ENCODE measurements at places on chromosomes 4 and X.

GRCh38 chr4:127364911-127365310 lies 267.8 kb upstream of the INTU start:
- DNase-seq = no peak

DNA sequence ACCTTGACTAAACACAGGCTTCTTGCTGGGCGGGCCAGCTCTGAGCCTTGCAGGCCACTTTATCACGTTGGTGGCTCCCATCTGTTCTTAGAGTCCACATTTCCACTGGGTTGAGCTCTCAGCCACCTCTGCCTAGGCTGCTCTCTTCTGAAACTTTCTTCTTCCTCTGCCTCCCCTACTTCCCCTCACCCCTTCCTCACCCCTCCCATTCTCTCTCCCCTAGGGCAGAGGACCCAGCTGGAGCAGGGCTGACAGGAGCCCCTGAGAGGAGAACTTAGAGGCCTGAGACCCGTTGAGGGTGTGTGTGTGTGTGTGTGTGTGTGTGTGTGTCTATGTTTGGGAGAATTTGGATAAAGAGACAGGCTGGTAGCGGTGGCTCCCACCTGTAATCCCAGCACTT lies 19.9 kb upstream of the TMSB4X start:
- DNase-seq = no peak

GRCh38 chrX:9832811-9833210 lies 46.6 kb downstream of the SHROOM2 start:
- no peak for DNase-seq

DNA sequence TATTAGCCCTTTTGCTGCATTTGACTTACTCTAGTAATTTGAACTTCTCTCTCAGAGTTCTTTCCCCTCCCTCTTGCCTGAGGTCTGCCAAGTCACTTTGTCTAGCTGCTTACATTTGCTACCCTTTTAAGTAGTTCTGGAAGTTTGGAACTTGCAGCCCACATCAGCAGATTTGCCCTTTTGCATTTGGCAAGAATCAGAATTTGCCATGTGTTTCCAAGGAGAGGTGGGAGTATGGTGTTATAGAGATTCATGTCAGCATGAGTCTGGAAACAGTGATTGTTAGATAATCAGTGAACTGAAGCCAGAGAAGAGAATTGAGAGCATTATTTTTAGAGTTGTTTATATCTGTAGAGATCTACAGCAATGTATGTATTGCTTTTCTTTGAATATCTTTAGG lies 52.1 kb downstream of the KLHL34 start:
- DNase-seq = no peak

GRCh38 chr4:604131-604530 lies 21.2 kb upstream of the PDE6B start:
- DNase-seq = no peak

DNA sequence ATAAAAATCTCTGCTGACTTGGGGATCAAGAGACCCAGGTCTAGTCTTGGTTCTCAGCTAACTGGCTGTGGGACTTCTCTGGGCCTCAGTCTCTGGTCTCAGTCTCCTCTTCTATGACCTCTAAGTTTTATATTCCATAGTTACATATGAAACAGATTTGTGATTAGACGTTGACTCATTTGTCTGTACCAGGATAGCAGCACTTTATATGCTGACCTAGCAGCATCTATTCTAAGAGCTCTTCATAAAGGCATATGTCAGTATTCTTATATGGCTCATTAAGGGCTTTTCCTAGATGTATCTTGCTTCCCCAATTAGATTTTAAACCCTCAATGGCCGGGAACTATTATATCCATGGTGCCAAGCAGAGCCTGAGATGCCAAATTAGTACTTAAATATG lies 12.7 kb downstream of the GRPR start:
- DNase-seq = no peak

DNA sequence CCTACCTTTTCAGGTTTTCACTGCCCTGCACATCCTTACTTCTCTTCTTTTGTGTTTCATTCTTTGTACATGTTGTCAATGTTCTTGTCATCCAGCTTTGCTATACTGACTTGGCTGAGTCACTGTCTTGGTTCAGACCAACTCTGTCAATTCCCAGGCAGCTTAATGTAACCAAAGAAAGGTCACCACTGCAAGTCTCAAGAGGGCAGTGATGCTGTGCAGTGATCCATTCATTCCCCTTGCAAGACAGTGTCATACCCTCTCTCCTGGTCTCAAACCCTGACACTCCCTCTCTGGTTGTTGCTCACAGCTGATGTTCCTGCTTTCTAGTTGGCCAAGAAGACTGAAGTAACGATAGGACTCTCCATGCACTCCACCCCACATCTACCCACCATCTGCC lies 17.5 kb downstream of the RAB39B start:
- DNase-seq = no peak

DNA sequence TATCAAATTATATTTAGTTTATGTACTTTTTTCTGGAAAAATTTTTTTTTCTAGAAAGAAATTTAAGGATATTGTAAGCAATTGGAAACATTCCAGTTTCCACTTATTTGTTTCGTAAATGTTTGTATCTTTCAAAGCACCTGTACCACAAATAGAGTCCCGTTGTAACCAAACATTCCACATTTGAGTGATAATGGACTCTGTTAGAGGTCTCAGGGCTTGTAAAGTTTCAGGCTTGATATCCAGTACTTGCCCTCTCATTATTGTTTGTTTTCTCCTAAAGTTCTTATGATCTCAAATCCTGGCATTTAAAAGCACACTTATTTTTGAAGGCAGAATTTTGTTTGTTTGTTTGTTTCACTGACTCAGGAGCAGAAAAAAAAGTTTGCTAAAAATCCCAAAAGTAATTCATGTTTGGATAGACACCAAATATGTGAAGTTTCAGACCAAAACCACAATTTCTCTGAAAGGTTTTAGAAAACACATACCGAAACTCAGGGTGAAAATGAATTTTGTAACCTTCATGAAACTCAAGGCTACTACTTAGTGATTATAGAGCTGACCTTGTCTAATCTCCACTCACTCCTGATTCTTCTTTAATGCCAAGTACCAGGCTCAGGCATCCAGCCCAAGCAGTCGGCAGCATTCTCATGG lies 5.7 kb upstream of the TMEM192 start:
- DNase-seq = no peak

GRCh38 chr4:3420606-3420955 lies 21.2 kb upstream of the HGFAC start:
- DNase-seq = no peak

GRCh38 chr4:158566860-158567259 lies 45.2 kb downstream of the RXFP1 start:
- DNase-seq = no peak

GRCh38 chr4:38673130-38673978 lies 9.4 kb downstream of the KLF3 start:
- DNase-seq = no peak

DNA sequence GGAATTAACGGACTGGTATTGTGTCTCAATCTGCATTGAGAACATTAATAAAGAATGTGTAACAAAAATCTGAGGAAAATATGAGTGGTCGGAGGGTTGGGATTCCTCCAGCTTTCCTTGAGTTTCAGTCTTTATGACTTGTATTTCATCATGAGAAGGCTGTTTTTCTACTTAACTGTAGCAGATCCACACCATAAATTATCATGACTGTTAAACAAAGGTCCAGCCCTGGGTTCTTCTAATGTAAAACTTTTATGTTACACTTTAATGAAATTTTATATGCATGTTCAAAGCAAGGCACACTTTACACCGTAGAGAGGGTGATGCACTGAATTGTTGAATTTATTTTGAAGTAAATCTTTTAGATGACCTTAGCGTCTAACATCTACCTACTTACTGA lies 7.0 kb downstream of the AFF2 start:
- DNase-seq = no peak

DNA sequence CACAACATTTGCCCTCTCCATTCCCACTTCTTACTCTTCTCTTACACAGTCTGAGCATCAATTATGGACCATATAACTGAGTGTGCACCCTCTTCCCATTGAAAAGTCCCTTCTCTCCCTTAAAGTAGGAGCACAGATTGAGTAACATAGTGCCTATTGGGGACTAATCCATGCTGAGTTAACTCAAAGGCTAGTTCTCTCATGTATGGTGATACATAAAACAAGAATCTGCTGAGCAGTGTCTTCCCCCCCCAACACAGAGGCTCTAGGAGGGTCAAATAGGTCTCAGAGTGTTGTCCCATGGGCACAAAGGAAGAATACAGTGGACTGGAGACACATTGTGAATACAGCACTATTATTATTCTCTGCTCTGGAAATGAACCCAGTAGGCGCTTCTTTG lies 274.6 kb upstream of the BOD1L1 start:
- DNase-seq = no peak

- no peak for DNase-seq
Observed at GRCh38 chr4:142367418-142368180, 478.5 kb downstream of the INPP4B start.

DNA sequence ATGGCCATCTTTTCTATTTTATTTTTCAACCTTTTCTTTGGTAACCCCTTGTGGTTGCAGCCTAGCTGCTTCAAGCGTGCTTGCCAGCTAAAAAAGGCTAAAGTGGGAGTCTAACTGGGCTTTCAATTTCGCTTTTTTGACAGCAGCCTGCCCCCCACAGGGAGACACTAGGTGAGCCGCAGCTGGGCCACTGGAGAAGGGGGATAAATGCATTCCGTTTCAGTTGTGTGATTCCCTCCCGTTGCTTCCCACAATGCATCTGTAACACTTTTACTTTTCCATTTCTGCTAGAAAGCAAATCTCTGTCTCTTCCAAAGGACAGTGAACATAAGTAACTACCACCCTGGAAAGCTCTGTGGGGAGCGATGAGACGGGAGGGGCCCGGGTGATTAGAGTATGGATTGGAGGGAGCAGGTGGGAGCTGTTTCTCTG lies 86.3 kb upstream of the RAPGEF2 start:
- DNase-seq = no peak

- DNase-seq = no peak
Observed at GRCh38 chrX:17370191-17370590, 4.8 kb upstream of the NHS start.

DNA sequence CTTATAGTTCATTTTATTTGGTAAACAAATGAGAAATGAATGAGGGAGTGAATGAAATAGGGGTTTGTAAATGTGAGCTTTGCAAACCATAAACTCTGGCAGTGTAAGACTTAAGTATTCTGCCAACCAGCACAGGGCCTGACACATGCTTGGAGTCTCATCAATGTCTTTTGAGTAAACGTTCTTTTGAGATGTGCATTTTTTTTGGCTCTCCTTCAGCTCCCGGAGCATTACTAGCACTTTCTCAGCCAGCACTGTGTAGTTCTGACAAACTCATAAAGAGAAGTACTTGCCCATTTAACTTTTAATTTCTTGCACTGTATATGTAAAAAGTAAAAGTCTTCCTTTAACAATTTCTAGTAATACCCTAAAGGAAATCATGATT lies 245.3 kb downstream of the HS3ST1 start:
- DNase-seq = no peak

DNA sequence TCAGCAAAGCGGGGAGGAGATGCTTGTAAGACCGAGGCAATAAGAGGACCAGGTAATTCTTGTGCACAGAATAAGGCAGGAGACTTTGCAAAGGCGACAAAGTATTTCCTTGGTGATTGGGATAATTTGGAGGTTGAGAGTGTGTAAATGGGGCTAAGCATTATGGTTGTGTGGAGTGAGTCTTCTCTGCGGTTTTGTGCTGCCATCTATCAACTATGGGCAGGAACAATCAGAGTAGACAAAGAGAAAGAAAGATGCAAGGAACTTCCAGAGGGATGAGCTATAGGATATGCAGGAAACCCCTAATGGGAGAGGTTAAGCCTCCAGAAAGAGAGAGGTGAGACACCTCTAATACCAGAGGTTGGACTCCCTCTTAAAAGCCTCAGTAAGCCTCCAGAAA lies 339.8 kb downstream of the PAPSS1 start:
- DNase-seq = no peak

DNA sequence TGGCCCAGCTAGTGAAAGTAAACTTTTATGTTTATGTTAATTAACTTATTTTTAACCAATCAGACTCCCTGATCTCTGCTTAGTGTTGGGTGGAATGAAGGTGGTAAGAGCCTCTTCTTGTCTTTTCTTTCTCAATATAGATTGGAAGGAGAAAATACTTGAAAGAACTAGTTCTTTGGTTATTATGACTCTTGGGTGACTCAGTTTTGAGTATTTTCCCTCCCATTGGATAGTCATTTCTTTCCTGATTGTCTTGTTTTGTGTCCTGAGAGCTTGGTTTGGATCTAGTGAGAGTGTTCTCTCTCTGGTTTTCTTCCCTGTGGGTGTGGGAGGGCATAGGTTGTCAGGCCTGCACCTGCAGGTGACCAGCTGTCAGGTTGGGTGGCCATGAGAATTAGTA lies 172.0 kb upstream of the GLRA2 start:
- no peak for DNase-seq

DNA sequence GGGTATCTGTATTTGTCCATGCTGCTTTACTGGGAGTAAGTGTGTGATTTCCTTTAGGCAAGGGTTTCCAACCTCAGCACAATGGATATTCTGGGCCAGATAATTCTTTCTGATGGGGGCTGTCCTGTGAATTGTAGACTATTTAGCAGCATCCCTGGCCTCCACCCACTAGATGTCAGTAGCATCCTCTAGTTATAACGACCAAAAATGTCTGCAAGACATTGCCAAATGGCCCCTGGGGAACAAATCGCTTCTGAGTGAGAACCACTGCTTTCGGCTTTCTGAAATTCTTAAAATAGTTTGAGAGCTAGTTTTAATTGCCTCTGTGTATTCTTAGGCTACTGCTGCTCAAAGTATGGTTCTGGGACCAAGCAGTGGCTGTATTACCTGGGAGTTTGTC lies 81.2 kb upstream of the GPM6B start:
- no peak for DNase-seq

GRCh38 chrX:74246524-74246923 lies 57.5 kb upstream of the ZCCHC13 start:
- no peak for DNase-seq

DNA sequence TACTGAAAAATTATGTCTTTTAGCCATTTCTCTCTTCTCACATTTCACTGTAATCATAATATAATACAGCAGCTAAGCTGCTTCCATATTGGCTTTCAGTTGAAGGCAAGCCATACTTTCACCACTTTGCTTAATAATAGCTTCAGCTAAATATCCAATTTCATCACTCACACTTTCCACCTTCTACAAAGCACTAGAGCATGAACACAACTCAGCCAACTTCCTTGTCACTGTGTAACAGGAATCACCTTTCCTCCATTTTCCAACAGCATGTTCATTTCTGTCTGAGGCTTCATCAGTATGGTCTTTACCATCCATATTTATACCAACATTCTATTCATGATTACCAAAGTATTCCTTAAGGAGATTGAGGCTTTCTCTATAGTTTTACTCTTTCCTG lies 219.8 kb upstream of the CTSO start:
- DNase-seq = no peak

GRCh38 chr4:115360431-115360830 lies 247.0 kb upstream of the NDST4 start:
- DNase-seq = no peak

- no peak for DNase-seq
Observed at GRCh38 chr4:121408-122084, 2.8 kb upstream of the ZNF718 start.

- no peak for DNase-seq
Observed at GRCh38 chrX:18890724-18891547, 93.0 kb downstream of the PHKA2 start.

DNA sequence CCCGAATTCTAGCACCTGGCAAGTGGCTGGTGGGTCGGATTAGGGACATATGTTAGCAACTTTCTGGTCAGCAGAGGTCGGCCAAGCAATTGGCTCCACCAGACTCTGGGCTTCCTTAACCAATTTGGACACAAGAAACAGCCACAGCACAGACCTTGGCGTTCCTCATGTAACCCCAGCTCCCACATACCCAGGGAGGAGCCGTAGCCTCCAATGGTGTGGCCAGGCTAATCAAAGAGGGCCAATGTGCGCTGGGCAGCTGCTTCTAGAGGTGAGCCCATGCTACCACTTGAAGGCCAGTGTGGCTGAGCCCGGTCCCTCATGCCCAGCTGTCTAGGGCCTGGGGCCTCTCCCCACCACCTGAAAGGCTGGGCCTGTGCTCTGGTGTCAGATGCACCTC lies 82.5 kb upstream of the MSX1 start:
- DNase-seq = no peak

Data from progenitor cell of endocrine pancreas (in vitro differentiated cells).